CD4-positive, alpha-beta T cell treated with Interleukin-4 for 1 hour (primary cell): ENCODE measurements at places on chromosomes 7 and 10.

DNA sequence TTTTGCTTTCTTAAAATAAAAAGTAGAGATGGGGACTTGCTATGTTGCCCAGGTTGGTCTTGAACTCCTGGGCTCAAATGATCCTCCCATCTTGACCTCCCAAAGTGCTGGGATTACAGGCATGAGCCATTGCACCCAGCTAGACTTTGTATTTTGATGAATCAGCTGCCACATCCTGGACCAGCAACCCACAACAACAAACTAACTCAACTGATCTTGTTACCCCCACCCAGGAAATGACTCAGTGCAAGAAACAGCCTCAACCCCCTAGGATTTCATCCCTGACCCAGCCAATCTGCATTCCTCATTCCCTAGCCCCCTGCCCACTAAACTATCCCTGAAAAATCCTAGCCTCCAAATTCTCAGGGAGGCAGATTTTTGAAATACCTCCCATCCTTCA is 123.8 kb downstream of the IPMK start:
- no peak for DNase-seq

GRCh38 chr7:81932936-81933335 is 163.1 kb upstream of the HGF start:
- DNase-seq: no peak

GRCh38 chr10:2120746-2121145 is 383.4 kb upstream of the ADARB2 start:
- no peak for DNase-seq

- DNase-seq: no peak
Observed at GRCh38 chr7:132078891-132079735, 497.2 kb downstream of the PLXNA4 start.

DNA sequence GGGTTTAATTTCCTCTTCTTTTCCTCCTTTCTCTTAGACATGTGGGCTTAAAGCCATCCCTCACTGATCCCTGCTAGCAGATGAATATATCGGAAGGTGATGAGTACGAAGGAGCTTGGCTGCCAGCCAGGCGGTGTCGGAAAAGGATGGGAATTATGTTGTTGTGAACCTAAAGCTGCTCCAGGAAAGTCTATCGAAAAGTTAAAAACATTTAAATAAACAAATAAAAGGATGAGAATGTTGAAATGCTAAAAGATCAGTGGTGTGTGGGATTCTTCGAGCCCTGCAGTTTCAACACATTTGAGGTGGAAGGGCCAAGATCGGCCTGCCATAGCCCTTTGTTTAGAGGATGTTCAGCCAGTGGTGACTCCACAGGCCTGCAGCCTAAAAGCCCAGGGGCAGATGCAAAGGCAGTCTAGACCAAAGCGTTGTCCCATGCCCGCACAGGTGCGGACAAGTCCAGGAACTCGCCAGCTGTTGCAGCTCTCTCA is 107.9 kb downstream of the JCAD start:
- no peak for DNase-seq
